ENCODE measurements at places on chromosomes 13 and 19. TPM values are rescaled to one million over a fixed set of nuclear protein-coding genes. Genes with fewer than 3 reads are reported as not detected.
A peak's percentile ranks its signal among the peaks of the same experiment; 100 is the strongest.

- no peak for DNase-seq
- H3K4me3 ChIP-seq: no peak overlapping the region
- no peak overlapping the region for H3K27ac ChIP-seq
- peaks cover 18% of the 10 kb centered on the region for H3K27me3 ChIP-seq
- no peaks in the 10 kb centered on the region for H3K4me1 ChIP-seq
Measured at GRCh38 chr19:57671124-57671895, 2.6 kb downstream of the ZSCAN4 start.

DNA sequence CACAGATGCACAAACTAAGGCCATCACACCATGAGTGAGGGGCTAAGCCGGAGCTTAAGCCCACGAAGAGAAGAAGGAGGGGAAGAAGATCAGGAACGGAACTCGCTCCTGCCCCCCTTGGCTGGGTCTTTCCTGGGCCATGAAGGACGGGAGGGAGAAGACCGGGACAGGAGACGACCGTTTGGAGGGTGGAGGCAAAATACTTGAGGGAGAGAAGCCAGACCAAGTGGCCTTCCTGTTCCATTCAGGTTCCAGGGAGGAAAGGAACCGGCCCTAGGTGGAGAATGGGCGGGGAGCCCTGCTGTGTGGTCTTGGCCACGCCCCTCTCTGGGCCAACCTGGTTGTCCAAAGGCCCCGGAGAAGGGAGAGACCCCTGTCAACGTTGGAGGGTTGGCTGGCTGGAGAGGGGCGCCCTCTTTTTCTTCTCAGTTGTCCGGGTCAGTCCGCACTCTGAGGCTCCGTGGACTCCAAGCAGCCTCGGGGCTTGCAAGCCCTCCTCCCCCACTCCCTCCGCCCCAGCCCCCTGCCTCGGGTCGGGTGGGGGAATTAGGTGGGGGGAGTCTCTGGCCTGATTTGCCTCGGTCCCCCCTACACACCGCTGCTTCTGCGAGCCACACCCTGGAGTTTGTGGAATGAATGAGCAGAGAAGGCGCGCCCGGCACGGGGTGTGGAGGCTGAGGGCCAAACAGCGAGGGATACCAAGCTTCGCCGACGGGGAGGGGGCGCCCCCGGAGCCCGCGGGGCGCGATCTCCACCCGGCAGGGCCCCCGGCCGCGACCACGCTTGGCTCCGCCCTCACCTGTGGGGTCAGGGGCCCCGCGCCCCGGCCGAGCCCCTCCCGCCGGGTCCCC, 757 bp downstream of the FBN3 start:
- H3K4me1 ChIP-seq: no peaks in the 10 kb centered on the region
- H3K27ac ChIP-seq: no peak overlapping the region
- no peak for DNase-seq
- H3K27me3 ChIP-seq: peaks cover 76% of the 10 kb centered on the region
- peaks cover 4% of the 10 kb centered on the region for H3K36me3 ChIP-seq
- H3K4me3 ChIP-seq: peak overlapping the region; percentile 75

DNA sequence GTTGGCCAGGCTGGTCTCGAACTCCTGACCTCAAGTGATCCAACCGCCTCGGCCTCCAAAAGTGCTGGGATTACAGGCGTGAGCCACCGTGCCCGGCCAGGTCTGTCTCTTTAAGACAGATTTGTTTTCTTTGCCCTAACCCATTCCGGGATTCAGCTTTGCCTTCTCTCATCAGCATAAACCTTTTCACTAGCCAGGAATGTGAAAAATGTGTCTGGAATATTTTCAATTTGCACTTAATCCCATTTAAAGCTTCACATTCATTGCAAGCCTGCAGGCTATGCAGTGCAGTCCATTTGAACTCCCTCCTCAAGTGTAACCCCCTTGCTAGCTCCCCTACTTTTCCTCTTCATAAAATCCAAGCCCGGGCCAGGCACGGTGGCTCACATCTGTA, 880 bp upstream of the TMEM160 start:
- H3K27me3 ChIP-seq: no peaks in the 10 kb centered on the region
- no peaks in the 10 kb centered on the region for H3K36me3 ChIP-seq
- DNase-seq: no peak
- H3K4me1 ChIP-seq: peaks cover 19% of the 10 kb centered on the region
- H3K27ac ChIP-seq: peak overlapping the region; percentile 94
- H3K4me3 ChIP-seq: peak overlapping the region; percentile 80

- H3K36me3 ChIP-seq: no peaks in the 10 kb centered on the region
- no peaks in the 10 kb centered on the region for H3K27me3 ChIP-seq
- H3K4me3 ChIP-seq: peak overlapping the region; percentile 85
- H3K27ac ChIP-seq: peak overlapping the region; percentile 98
Measured at GRCh38 chr19:18023622-18024251, 15.8 kb downstream of the ARRDC2 start.

The TNFSF9 gene
- 0.30 TPM for total RNA-seq

The IRGQ gene
- total RNA-seq: 15.7 TPM

GRCh38 chr13:28037399-28037798, 48.9 kb upstream of the URAD start:
- DNase-seq: no peak
- H3K36me3 ChIP-seq: no peaks in the 10 kb centered on the region
- H3K4me1 ChIP-seq: no peaks in the 10 kb centered on the region
- H3K4me3 ChIP-seq: no peak overlapping the region
- H3K27ac ChIP-seq: no peak overlapping the region
- peaks cover 2% of the 10 kb centered on the region for H3K27me3 ChIP-seq

- H3K27me3 ChIP-seq: no peaks in the 10 kb centered on the region
- H3K4me3 ChIP-seq: peak overlapping the region; percentile 83
- H3K4me1 ChIP-seq: peaks cover 47% of the 10 kb centered on the region
- no peaks in the 10 kb centered on the region for H3K36me3 ChIP-seq
- no peak for DNase-seq
- peak overlapping the region; percentile 94 for H3K27ac ChIP-seq
Measured at GRCh38 chr19:40286235-40286970, 1.3 kb upstream of the AKT2 start.

DNA sequence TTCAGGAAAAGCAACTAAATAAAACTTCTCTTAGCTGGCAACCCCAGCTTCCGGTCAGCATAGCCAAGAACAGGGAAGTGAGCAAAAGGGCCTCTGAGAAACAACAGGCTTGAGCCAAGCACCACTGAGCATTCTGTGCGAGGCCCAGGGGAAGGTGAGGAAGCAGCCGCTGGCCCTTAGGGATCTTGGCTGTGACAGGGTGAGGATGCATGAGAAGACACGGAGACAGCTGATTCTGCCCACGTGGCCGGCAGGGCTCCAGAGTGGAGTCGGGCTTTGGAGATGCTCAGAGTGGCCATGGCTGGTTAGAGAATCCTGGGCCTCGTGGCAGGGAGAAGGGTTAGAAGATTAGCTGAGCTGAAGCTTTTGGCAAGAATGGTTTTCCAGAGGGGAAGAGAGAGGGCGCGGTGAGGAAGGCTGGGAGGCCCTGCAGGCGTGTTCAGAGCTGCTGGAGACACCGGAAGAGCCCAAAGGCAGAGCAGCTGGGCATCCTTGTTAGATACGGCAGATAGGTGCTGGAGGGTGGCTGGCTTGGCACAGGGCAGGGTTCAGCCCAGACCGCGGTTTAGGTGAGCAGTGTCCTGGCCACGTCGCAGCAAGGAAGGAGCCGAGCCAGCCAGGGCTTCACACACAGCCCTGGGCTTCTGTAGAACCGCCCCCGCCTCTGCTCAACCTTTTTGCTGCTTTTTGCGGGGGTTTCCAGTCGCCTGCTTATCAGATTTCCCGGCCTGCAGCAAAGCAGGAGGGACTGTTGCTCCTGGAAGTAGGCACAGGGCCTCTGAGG, 17.3 kb downstream of the UPF1 start:
- no peak for DNase-seq
- H3K36me3 ChIP-seq: no peaks in the 10 kb centered on the region

DNA sequence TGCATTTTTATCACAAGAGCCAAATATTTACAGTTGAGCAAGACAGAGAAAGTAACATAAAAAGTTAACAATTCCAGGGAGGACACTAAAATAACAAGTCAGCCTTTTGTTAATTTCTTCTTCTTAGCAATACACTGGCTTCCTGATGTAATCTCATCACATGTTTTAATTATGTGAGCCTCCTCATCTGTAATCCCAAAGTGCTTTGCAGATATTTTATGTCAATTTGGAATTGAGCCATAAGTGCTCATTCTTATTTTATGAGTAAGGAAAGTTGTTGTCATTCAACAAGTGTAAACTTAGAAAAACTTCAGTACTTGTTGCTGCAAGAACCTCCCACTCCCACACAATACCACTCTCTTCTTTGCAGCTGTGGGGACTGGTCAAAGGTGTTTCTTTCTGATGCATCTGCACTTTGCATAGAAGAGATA, 223.6 kb downstream of the GPC6 start:
- DNase-seq: no peak
- no peaks in the 10 kb centered on the region for H3K27me3 ChIP-seq

GRCh38 chr13:105773863-105774538, 761.5 kb downstream of the EFNB2 start:
- DNase-seq: no peak
- no peaks in the 10 kb centered on the region for H3K27me3 ChIP-seq
- H3K27ac ChIP-seq: no peak overlapping the region

The CEACAM7 gene
- not detected for total RNA-seq

The MISP3 gene
- total RNA-seq: 0.44 TPM

- peak overlapping the region; percentile 92 for H3K27ac ChIP-seq
- peak overlapping the region; percentile 75 for H3K4me3 ChIP-seq
- H3K36me3 ChIP-seq: no peaks in the 10 kb centered on the region
- peak; percentile 30 for DNase-seq
- peaks cover 94% of the 10 kb centered on the region for H3K4me1 ChIP-seq
- H3K27me3 ChIP-seq: no peaks in the 10 kb centered on the region
Measured at GRCh38 chr13:40488869-40489391, 177.5 kb downstream of the FOXO1 start.

DNA sequence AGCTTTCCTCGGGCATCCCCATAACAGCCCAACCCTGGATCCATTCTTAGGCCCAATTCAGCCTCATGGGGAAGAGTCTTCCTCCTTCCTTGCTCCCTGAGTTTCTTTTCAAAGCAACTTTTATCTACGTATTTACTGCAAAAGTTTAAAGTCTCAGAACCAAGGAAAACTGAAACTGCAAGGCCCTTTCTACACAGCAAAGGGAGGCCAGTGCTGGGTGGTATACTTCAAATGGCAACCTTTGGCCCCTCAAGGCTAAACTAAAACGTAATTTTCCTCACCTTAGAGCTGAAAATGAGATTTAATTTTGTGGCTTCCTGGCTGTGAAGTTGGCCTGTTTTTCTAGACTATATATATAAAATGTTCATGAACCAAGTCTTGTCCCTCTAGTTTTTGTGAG, 5.6 kb downstream of the CDX2 start:
- H3K27me3 ChIP-seq: peaks cover 65% of the 10 kb centered on the region
- H3K27ac ChIP-seq: no peak overlapping the region
- no peaks in the 10 kb centered on the region for H3K36me3 ChIP-seq
- DNase-seq: no peak
- peaks cover 13% of the 10 kb centered on the region for H3K4me1 ChIP-seq

DNA sequence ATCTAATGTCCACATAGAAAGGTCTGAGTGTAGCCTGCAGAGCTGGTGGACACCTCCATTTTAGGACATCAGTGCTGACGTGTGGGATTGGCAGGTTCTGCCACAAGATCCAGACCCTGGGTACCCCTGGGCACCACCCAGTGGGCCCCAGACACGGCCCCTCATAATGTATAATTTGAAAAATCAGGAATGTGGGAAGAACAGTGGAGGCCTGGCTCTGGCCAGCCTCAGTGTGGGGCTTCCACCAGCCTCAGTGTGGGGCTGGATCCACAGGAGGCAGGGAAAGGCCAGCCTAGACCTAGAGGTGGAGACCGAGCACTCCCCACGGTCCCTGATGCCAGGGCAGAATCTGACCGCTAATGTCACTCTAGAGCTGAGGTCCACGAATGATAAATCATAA, 150.7 kb upstream of the SOX1 start:
- no peak overlapping the region for H3K27ac ChIP-seq
- H3K4me3 ChIP-seq: no peak overlapping the region
- no peaks in the 10 kb centered on the region for H3K36me3 ChIP-seq
- no peak for DNase-seq
- peaks cover 2% of the 10 kb centered on the region for H3K4me1 ChIP-seq

DNA sequence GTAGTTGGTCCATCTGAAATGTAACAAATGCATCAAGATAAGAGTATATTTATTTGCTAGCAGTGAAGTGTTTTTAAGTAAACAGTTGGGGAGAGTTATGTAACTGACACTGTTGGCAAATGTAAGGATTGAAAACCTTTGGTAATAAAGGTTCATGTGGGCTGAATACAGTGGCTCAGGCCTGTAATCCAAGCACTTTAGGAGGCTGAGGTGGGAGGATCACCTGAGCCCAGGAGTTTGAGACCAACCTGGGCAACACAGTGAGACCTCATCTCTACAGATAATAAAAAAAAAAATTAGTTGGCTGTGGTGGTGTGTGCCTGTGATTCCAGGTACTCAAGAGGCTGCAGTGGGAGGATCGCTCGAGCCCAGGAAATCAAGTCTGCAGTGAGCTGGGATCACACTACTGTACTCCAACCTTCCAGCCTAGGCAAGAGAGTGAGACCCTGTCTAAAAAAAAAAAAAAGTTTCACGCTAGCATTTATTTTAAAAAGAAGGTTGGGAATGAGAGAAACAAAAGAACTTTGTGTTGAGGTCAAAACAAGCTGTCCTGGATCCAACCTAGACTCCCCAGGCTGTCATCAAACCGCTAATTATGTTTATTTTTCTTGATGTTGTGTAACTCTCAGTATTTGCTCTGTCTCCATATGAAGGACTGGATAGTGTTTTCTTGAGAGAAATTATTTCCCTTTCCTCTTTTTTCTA, 20.7 kb downstream of the SETDB2 start:
- no peak overlapping the region for H3K4me3 ChIP-seq
- H3K4me1 ChIP-seq: no peaks in the 10 kb centered on the region
- no peaks in the 10 kb centered on the region for H3K27me3 ChIP-seq
- no peak for DNase-seq
- H3K36me3 ChIP-seq: peaks cover 84% of the 10 kb centered on the region

DNA sequence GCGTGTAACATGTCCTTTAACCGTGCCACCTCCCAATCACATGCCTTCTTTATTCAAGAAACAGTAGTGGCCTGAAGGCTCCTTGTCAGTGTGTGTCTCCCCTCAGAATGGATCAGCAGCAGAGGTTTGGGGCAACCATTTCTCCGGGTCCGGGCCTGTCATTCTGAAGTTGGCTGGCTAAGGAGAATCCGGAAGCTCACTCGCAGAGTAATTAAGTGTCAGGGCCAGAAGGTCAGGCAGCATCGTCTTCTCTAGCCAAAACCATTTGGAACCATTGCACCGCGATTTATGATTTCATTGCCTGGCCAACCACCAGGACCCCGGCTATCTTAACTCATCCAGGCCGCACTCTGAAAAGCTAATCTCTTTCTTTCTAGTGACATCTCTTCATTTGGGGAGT, 550.8 kb downstream of the EFNB2 start:
- no peak overlapping the region for H3K27ac ChIP-seq
- no peaks in the 10 kb centered on the region for H3K27me3 ChIP-seq
- DNase-seq: no peak
- no peaks in the 10 kb centered on the region for H3K36me3 ChIP-seq
- no peaks in the 10 kb centered on the region for H3K4me1 ChIP-seq

DNA sequence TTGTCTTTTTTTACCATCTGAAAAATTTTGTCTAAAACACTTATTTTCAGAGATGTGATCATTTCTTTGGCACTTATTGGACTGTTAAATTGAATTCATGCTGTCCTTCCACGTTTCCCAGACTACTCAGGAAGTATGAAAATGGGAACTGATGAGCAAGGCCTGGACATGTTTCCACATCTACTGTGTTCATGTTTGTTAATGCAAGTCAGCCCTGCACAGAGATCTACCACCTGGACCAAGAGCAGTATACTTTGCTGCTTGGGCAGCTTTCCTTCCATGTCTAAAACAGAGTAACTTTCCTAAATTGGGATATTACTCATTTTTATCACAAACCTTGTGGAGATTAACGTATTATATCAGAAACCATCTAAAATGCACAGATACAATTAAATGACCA, 687.4 kb downstream of the DIAPH3 start:
- no peak for DNase-seq
- H3K27me3 ChIP-seq: no peaks in the 10 kb centered on the region
- H3K36me3 ChIP-seq: no peaks in the 10 kb centered on the region
